ENCODE measurements at places on chromosomes 13 and 19.

DNA sequence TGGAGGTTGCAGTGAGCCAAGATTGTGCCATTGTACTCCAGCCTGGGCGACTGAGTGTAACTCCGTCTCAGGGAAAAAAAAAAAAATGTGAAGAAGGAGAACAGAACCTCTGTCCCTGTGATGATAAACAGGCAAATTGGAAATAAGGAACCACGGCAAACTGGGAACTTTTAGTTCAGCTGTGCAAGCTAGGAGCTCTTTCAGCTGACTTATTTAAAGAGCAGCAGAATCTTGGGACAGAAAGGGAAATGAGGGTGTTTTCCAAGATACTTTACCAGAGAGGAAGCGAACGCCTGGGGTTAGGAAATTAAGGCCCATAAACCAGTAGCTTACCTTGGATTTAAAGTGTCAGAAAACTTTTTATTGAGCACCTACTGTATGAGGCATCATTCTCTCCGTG is 3.0 kb upstream of the UPF1 start:
- H3K4me1 ChIP-seq = no peaks in the 10 kb centered on the region
- H3K36me3 ChIP-seq = no peaks in the 10 kb centered on the region
- H3K4me3 ChIP-seq = no peak overlapping the region
- DNase-seq = no peak
- H3K27ac ChIP-seq = no peak overlapping the region

- H3K4me3 ChIP-seq = no peak overlapping the region
- no peaks in the 10 kb centered on the region for H3K36me3 ChIP-seq
- DNase-seq = no peak
- H3K4me1 ChIP-seq = no peaks in the 10 kb centered on the region
Observed at GRCh38 chr13:43422116-43422515, 364.7 kb downstream of the ENOX1 start.

GRCh38 chr19:44960906-44961728 is 5.9 kb downstream of the CLPTM1 start:
- no peaks in the 10 kb centered on the region for H3K27me3 ChIP-seq
- H3K4me3 ChIP-seq = no peak overlapping the region
- no peak overlapping the region for H3K27ac ChIP-seq
- peaks cover 4% of the 10 kb centered on the region for H3K36me3 ChIP-seq

DNA sequence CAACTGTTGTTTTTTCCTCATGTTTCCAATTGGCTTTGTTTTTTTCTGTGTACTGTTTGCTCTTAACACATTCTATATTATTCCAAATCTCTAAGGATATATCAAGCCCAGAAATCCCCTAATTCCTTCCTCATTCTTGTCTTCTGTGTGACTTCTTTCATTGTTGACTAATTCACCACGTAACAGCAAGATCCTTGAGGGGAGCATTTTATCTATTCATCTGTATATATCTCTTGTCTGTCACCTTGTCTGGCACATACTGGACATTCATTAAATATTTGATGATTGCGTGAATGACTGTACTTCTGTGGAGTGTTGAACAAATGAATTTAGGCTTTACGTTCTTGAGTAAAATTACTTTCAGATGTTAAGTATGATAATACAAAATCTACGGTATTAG is 44.8 kb upstream of the OLFM4 start:
- no peaks in the 10 kb centered on the region for H3K36me3 ChIP-seq
- H3K27ac ChIP-seq = no peak overlapping the region
- no peak overlapping the region for H3K4me3 ChIP-seq
- no peaks in the 10 kb centered on the region for H3K27me3 ChIP-seq
- H3K4me1 ChIP-seq = no peaks in the 10 kb centered on the region
